ENCODE measurements at places on chromosomes 16 and 17. TPM values are rescaled to one million over a fixed set of nuclear protein-coding genes. Genes with fewer than 3 reads are reported as not detected.
A peak's percentile ranks its signal among the peaks of the same experiment; 100 is the strongest.

Gene BRIP1
- 0.31 TPM for polyA plus RNA-seq

Gene C1QTNF8
- polyA plus RNA-seq = not detected

Gene FN3K
- polyA plus RNA-seq = 0.77 TPM

Gene RAB11FIP4
- polyA plus RNA-seq = 8.3 TPM

Gene LITAFD
- polyA plus RNA-seq = not detected

Gene CALB2
- not detected for polyA plus RNA-seq

Gene KRTAP2-3
- not detected for polyA plus RNA-seq

DNA sequence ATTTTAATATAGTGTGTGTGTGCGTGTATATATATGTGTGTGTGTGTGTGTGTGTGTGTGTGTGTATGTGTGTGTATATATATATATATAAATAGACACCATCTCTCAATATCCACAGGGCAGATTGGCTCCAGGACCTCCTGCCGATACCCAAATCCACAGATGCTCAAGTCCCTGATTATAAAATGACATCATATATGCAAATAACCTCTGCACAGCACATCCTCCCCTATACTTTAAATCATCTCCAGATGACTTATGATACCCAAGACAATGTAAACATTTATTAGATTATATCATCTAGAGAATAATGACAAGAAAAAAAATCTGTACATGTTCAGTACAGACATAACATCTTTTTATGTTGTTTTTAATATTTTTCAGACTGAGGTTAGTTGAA, 7.8 kb downstream of the DUSP3 start:
- H3K4me1 ChIP-seq = no peaks in the 10 kb centered on the region
- H3K27ac ChIP-seq = no peak overlapping the region
- no peak for DNase-seq
- H3K4me3 ChIP-seq = no peak overlapping the region
- no peaks in the 10 kb centered on the region for H3K27me3 ChIP-seq

GRCh38 chr16:28925386-28926228, 569 bp upstream of the RABEP2 start:
- peak; percentile 86 for DNase-seq
- peak overlapping the region; percentile 93 for H3K27ac ChIP-seq
- H3K4me3 ChIP-seq = peak overlapping the region; percentile 95
- no peaks in the 10 kb centered on the region for H3K27me3 ChIP-seq
- H3K36me3 ChIP-seq = no peaks in the 10 kb centered on the region

GRCh38 chr17:72370819-72371218, 250.0 kb downstream of the SOX9 start:
- DNase-seq = no peak
- H3K4me1 ChIP-seq = no peaks in the 10 kb centered on the region
- H3K27ac ChIP-seq = no peak overlapping the region
- H3K27me3 ChIP-seq = no peaks in the 10 kb centered on the region

GRCh38 chr17:62109378-62109902, 44.4 kb upstream of the MED13 start:
- no peak overlapping the region for H3K27ac ChIP-seq
- no peaks in the 10 kb centered on the region for H3K27me3 ChIP-seq
- no peak overlapping the region for H3K4me3 ChIP-seq
- no peaks in the 10 kb centered on the region for H3K36me3 ChIP-seq

DNA sequence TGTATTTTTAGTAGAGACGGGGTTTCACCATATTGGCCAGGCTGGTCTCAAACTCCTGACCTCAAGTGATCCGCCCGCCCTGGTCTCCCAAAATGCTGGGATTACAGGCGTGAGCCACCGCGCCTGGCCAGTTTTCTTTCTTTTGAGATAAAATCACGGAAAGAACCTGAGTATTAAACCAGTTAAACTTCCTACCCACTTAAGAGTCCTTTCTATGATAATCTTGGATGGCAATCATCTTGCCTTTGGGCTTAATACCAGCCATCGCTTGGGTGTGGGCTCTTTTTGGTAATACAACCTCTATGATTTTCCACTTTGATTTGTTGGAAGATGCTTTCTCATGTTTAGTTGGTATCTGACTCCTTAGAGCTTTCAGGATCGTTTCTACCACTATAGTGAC, 24.0 kb downstream of the PITPNC1 start:
- peaks cover 63% of the 10 kb centered on the region for H3K4me1 ChIP-seq
- no peaks in the 10 kb centered on the region for H3K27me3 ChIP-seq
- no peak overlapping the region for H3K4me3 ChIP-seq
- H3K36me3 ChIP-seq = no peaks in the 10 kb centered on the region
- DNase-seq = no peak
- H3K27ac ChIP-seq = no peak overlapping the region
